Lung microvascular endothelial cell (primary cell): ENCODE measurements at places on chromosomes 4 and X.
A peak's percentile ranks its signal among the peaks of the same experiment; 100 is the strongest.

DNA sequence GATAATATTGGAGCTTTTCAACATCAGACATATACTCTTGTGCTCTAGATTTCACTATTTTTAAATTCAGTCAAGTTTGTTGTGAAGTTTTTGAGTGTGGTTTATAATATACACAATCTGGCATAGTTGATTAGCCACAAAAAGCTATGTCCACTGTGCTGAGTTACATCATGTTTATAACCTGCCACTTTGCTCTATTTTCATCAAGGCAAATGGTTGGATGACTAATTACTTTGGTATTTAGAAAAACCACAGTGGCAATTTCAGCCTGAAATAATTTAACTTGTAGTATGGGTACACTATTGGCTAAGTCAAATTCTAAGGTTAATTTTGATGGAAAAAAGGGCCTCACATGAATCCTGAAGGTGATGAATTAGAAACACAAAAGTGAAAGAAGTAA, 262.6 kb downstream of the C4orf33 start:
- DNase-seq: peak; percentile 3

DNA sequence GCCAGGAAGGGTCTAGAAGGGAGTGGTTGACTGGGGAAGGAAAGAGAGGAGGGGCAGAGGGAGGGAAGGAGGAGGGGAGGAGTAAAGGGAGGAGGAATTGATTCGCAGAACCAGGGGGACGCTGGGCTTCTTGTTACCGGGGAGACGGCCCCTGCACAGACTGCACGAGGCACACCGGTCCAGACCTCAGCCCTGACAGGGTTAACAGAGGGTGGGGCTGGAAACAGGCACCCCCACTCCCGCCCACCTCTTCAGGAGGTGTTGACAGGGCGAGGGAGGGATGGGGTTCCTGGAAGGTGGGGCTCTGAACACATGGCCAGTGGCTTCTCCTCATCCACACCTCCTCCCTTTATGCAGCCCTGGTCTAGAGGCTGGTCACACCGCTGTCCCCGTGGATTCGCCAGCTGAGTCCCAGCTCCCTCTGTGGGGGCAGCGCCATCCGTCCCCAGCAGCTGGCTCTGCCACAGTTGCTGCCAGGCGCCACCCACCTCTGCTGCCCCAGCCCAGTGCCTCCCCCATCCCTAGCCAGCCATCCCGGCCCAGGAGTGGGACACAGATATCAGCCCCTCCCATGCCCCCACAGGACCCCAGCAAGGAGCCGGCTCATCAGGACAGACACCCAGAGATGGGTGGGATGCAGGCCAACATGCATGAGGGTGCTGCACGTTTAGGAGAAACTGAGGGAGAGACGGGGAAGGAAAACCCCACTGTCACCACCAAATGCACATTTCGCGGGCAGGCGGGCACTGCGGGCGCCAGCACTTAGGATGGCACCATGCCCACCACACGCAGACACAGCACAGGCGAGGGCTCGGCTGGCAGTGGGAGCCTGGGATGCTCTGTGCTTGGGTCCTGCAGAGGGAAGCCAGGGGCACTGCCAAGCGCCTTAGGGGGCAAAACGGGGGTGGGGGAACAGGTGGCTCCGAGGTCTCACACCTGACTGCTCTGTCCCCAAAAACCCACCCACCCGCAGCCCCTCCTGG, 87.6 kb downstream of the ABLIM2 start:
- DNase-seq: no peak

- DNase-seq: no peak
Observed at GRCh38 chr4:131613086-131613823, 1535.8 kb upstream of the PCDH10 start.

- no peak for DNase-seq
Observed at GRCh38 chr4:188551156-188551555, 411.9 kb downstream of the TRIML1 start.

DNA sequence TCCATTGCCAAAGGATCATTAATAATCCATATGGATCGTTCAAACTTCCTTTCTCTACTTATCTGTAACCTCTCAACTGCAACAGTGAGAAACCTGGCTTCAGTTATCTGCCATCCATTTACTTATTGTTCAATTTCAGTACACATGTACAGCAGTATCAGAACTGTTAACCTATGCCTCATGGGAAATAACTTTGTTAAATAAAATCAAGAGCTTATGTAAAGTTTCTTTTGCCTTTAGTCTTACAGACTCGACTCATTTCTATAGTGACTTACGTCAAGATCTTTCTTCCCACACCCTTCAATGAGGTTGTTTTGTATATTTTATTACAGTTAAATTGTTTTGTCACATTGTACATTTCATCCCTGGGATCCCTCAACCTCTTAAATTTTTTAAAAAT, 11.4 kb downstream of the UBQLN2 start:
- no peak for DNase-seq

DNA sequence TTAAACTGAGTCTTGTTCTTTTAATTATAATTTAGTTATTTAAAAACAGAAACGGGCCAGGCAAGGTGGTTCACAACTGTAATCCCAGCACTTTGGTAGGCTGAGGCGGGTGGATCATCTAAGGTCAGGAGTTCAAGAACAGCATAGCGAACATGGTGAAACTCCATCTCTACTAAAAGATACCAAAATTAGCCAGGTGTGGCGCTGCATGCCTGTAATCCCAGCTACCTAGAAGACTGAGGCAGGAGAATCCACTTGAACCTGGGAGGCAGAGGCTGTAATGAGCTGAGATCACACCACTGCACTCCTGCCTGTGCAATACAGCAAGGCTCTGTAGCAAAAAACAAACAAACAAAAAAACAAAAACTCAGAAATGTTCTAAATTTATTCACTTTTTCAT, 852.9 kb downstream of the TECRL start:
- no peak for DNase-seq

GRCh38 chr4:83285055-83285407, 433 bp upstream of the COQ2 start:
- DNase-seq: peak; percentile 71

DNA sequence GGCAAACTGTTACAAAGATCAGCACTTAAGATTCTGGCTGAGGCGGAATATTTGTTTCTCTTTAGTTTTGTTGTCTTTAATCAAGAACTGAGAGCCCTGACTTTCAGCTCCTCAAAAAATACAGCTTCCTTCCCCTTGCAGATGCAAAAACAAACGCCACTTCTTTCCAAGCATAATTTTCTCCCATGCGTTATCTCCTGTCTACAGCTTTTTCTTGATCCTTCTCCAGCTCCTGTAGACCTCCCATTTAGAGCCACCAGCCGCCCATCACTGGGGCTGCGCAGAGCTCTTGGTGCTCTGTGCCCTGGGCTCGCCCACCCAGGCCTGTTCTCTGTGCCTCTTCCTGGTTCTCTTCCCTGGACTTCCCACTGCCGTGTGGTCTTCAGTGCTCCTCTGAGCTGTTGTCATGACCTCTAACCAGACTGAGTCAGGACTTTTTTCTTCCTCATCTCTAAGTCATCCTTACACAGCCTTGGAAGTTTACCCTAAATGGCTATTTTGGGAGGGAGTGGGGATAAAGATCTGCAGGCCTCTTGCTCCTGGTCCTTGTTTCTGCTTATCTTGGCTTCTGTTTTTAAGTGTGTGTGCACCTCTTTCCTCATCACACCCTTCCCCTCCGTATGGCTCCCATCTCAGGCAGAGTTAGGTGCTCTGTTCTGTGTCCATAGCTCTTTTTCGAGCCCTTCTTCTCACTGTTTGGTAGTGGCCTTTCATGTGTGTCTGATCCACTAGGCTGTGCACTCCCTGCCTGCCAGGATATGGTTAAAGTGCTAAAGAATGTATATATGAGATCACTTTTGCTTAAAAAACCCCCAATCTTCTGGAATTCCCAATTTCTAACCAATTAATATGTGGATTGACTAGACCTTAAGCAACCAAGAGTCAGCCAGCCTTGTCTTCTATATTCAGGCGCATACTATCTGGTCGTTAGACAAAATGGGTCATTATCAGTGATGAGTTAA, 122.5 kb downstream of the PTTG2 start:
- peak; percentile 67 for DNase-seq

DNA sequence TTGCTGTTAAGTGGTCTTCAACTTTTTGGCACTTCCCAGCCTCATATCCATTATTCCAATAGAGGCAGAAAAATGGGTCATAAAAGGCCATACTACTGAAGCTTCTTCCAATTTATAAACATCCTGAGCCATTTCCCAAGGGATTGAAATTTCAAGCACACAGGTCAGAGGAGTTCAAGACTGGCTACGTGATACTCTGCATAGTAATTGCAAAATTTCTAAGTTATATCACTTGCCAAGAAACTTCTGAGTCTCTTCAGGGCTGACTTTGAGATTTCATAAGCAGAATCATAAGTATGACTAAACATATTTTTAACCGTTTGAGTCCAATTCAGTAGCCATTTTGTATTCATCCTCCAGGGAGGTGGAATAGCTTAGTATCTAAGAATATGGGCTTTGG, 75.6 kb upstream of the RXFP1 start:
- no peak for DNase-seq
